NCI-H526 treated with DMSO at 0.1 percent for 48 hours (cell line): ENCODE measurements at places on chromosomes 2 and 18.

DNA sequence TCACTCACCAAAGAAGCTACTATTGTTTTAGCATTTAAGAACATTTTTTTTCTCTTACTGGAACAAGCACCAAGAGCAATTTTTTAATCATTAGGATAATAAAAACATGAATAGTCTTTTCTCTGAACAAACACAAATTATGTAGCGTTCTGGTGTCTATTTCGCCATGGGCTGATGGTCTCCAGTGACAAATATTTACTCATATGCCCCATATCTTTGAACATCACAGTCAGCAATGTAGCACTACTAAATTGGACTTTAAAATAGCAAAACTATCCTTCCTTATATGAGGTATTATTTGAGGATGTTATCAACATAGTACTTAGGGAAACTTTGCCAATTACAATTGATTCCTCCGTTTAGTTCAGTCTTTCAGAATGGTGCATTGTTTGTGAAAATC, 1326.0 kb upstream of the ZEB2 start:
- DNase-seq: no peak

DNA sequence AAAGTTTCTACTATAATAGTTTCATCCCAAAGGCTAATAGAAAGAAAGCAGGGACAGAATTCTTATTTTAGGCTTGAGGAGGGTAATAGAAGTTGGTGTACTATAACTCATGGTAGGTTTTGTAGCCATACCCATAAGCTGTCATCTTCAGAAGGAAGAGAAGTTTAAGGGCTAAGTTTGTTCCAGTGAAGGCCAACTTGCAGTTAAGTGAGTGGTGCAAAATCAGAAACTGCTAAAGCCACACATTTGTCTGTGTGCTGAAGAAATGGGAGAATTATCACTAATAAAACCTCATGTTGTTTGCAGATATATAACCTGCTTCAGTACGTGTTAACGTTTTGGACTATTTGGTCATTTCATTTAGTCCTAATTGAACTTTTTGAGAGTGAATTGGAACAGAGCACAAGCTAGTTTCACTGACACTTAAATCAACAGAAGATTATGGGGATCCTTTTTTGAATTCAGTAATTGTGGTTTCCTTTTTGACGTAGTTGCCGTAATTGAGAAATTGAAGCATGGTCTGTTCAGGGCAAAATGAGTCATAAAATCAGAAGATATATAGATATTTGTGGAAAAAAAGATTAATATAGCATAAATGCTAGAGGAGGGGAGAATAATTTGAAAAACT, 69.1 kb downstream of the PHLPP1 start:
- no peak for DNase-seq

GRCh38 chr2:153912798-153913396, 41.2 kb downstream of the GALNT13 start:
- DNase-seq: no peak

DNA sequence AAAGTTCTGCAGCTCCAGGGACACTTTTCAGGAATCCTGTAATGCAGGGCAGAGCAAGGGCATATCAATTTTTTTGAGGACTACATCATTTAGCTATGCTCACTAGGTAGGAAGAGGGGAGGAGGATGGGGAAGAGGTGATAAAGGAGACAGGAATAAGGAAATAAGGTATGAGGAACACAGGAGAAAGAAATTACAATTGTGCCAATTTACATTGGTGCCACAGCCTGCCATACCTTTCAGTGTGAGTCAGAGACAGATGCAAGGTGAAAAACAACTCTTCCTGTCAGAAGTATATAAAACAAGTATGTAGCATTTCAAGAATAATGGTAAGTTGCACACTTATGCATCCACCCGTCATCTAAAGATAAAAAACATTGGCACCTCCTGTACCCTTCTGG, 5.4 kb upstream of the MRPS9 start:
- no peak for DNase-seq

DNA sequence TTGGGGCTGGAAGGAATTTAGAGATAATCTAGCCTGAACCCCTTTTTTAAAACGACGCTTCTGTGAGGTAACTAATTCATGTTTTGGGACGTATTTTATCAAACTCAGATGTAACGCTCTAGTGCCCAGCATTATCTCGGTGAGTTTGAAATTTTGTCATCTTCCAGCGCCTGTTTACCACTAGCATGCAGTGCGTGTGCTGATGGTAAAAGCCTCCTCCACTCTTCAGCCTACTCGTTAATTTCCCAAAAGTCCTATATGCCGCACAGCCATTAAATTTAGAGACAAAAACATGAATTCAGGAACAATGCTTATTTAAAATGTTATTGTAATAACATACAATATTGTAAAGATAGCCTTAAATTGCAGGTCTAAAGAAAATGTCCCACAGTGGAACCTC, 2.8 kb downstream of the ZCCHC2 start:
- peak; percentile 21 for DNase-seq

DNA sequence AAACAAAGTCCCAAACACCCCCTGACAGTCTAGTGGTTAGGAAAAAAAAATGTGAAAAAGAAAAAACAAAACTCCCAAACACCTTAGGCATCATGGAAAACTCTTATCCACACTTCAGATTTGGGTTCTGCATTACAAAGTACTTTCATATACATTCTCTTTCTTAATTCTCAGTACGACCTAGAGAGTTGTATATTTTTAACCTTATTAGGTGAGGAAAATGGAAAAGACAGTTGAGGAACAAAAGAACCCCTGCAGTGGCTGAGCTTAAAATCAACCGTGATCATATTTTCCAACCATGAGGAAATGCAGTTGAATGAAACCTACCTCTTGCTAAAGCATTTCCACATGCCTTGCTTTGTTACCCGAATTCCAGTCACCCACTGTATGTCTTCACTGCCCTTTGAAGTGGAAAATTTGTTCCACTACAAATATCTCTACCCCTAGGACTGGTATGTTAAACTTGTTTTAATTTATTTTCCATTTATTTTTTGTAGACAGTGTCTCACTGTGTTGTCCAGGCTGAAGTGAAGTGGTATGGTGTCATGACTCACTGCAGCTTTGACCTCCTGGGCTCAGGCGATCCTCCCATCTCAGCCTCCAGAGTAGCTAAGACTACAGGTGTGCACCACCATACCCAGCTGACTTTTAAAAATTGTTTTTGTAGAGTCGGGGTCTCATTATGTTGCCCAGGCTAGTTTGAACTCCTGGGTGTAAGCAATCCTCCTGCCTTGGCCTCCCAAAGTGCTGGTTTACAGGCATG, 56.9 kb upstream of the LPIN2 start:
- no peak for DNase-seq

- no peak for DNase-seq
Measured at GRCh38 chr2:1672738-1673137, 71.6 kb downstream of the PXDN start.

DNA sequence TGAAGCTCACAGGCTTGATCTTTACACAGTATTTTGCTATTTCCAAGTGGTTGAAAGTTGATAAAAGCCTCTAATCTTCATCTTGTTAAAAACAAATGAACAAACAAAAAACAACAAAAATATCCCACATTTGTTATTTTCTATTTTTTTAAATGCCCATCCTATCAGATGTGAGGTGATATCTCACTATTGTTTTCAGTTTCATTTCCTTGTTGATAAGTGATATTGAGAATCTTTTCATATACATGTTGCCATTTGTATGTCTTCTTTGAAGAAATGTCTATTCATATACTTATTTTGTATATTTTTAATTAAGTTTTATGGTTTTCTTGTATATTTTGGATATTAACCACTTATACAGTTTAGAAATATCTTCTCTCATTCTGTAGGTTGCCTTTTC, 175.8 kb downstream of the CALCRL start:
- DNase-seq: no peak

- no peak for DNase-seq
Measured at GRCh38 chr18:54774981-54775665, 53.2 kb upstream of the RAB27B start.

GRCh38 chr2:58447586-58447985, 206.5 kb upstream of the FANCL start:
- DNase-seq: no peak

DNA sequence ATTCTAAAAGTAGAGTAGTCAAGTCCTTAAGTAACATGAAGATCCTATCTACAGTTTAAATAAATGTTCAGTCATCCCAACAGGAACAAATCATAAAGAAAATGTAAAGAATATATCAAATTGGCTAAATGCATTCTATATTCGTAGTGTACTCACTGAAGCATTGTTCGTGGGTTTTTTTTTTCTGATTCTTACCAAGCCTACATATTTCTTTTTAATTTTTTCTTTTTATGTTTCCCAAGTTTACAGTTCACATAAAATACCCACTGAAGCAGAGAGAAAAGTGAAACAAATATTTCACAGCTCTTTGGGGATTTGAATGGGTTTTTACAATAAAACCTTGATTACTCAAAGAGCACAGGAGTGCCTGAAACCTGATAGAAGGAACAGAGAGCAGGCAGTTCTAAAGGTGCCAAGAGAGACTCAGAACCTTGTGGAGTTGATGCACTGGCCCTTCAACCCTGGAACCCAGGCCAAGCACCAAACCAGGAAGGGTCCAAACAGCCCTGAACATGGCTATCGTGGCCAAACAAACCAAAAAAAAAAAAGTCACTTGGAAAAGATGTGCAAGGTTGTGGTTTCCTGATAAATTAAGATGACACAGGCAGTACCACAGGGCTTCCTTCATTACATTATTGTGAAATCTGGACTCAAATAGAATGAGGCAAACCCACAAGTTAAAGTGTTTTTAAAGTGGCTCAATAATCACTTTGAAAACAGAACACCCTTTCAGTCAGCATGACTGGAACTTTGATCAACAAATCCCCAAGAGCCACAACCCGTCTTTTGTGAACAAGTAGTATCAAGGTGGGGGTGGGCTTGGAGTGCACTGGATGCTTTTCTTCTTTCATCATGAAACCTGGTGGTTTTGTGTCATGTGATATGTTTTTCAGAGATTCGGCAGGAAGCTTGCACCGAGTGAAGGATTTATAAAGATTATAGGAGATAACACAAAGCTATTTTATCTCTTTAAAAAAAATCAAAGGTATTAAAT, 245.0 kb upstream of the FN1 start:
- DNase-seq: no peak

- DNase-seq: no peak
Measured at GRCh38 chr2:173436088-173436487, 81.4 kb downstream of the CDCA7 start.

- DNase-seq: no peak
Measured at GRCh38 chr2:31286230-31286629, 52.3 kb downstream of the EHD3 start.

DNA sequence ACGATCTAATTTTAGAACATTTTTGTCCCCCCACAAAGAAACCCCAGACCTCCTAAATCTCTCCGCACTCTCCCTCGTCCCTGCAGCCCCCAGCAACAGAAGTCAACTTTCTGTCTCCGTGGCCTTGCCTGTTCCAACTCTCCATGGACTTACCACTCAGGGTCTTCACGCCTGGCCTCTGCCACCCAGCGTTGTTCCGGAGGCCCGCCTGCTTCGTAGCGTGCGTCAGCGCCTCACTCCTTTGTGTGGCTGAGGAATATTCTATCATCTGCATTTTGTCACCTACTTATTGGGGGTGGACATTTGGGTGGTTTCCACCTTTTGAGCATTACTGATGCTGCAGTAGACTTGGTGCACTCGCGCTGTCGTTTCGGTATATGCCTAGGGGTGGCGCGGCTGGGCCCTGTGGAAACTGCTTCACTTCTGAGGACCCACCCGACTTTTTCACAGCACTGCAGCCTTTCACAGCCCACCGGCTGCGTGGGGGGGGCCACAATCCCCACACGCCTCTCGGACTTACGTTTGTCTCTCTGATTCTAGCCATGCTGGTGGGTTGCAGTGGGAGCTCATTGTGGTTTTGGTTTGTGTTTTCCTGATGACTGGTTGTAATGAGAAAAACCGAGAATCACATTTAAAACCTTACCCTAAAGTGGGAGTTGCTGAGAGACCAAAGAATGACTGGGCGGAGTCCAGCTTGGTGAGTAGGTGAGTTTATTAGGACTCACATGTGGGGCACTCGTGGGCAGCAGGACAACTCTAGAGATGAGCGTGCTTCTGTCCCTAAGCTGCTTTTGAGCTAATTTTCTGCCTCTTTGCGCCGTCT, 1.4 kb upstream of the HSBP1L1 start:
- DNase-seq: no peak

DNA sequence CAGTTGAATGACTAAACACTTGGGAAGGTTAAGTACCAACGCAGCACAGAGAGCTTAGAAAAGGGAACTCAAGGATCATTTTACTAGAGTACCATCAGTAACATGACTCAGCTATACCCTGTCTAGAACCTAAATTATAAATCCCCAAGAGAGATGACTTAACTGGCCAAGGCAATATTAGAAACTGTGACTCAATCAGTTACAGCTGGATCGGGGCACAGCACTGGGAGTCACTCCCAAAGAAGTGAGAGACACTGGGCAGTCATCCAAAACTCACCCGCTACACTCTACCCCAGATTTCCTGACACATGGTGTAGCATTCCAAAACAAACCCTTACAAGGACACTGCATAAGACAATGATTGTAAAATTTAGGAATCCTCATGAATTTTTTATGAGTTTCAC, 17.7 kb downstream of the IWS1 start:
- DNase-seq: no peak

GRCh38 chr18:79453816-79454735, 58.3 kb downstream of the NFATC1 start:
- DNase-seq: peak; percentile 17

GRCh38 chr2:64283641-64284361, 139.6 kb upstream of the PELI1 start:
- no peak for DNase-seq

DNA sequence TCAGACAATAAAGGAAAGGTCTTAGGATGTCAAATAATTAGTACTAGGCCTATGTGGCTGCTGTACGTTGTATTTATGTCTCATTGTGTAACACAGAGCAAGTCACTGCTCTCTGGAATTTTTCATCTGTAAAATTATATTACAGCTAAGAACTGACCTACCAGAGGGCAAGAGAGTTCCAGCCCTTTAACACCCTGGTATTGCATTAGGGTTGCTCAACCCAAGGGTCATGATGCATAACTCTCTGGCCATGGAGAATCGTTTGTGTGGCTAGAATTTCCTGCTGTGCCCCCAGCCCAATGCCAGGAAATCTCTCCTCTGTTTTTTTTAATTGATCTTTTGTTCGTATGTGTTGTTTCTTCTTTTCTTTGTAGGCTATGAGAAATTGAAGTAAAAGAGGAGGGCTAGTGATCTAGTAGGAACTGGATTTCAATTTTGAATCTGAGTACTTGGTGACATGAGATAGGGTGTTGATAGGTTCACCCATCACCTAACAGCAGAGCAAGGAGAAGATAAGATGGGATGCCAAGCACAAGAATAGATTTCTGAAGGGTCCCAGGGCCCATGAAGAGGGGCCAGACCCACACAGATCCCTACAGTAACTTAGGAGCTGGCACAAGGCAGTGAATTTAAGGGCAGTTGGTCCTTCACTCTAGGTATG, 571.2 kb upstream of the TNP1 start:
- DNase-seq: no peak

- DNase-seq: peak; percentile 86
Measured at GRCh38 chr2:10122500-10123280, at the start of gene RRM2. Gene RRM2 (plus strand): TSS chr2:10122739. CDS start chr2:10122799, 60 bp downstream.

GRCh38 chr2:43327119-43327518, 100.7 kb upstream of the ZFP36L2 start:
- DNase-seq: no peak
